Renal cortical epithelial cell (primary cell): ENCODE measurements at places on chromosomes 2 and 18.

GRCh38 chr2:175872721-175873120 lies 129.3 kb downstream of the LNPK start:
- no peak for DNase-seq

DNA sequence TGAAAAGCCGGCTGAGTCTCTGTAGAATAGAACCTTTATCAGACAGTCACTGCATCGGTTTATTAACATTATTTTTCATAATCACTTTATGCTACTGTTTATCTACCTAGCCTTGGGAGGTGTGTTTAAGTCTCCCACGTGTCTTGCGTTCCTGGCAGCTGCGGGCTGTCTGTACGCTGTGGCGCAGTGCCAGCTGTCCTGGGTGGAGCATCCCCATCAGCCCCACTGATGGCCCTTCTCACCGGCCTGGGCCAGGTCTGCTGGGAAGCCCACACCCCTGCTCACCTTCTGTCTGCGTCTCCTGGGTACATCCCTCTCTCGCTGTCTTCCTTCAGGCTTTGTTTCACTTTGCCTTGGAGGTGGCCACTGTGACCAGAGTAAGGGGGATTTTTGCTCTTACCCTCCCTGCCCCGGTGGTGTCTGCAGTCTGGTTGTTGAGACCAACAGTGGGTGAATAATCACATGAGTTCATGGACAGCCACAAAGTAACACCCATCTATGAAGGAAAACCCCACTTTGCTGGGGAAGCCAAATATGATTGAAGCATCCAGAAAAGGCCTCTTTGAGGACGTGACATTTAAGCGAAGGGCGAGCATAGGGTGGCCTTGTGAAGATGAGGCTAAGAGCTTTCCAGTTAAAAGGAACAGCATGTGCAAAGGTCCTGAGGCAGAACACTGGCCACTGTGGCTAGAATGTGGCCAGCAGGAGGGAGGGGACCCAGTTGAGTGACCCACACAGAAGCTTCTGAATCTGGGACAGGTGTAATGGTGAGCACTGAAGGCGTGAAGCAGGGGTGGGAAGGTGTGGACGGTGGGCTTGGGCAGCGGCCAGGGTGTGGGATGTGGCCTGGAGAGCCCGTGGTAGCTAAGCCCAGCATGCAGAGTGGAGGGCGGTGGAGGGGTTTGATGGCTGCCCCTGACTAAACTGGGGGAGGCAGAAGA lies 41.7 kb downstream of the RAMP1 start:
- no peak for DNase-seq

DNA sequence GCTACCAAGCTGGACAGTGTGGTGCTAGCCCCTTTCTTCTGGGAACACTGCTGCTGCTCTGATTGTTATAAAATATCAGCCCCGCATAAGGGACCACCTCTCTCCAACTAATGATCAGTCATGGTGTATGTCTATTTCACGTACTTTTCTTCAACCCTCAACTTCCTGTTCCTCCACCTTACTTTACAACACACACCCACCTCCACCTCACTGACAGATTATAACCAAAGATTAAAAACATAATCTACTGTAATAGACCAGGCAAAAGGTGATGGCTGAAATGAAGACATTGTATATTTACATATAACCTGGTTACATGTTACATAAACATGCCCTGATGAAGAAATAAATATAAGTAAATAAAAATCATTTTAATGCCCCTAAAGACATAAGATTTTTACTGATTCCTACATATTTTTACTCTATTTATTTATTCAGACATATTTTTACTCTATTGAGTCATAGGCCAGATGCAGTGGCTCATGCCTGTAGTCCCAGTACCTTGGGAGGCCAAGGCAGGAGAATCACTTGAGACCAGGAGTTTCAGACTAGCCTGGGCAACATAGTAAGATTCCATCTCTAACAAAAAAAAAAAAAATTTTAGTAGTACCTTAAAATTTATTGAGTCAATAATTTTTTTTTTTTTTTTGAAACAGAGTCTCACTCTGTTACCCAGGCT lies 12.8 kb downstream of the STK39 start:
- DNase-seq = no peak

GRCh38 chr2:194252127-194252526 lies 1404.9 kb upstream of the SLC39A10 start:
- DNase-seq = no peak

GRCh38 chr2:152682663-152683062 lies 34.6 kb downstream of the PRPF40A start:
- DNase-seq = no peak

- peak; percentile 17 for DNase-seq
Observed at GRCh38 chr2:43707255-43708015, 31.2 kb upstream of the C1GALT1C1L start.

DNA sequence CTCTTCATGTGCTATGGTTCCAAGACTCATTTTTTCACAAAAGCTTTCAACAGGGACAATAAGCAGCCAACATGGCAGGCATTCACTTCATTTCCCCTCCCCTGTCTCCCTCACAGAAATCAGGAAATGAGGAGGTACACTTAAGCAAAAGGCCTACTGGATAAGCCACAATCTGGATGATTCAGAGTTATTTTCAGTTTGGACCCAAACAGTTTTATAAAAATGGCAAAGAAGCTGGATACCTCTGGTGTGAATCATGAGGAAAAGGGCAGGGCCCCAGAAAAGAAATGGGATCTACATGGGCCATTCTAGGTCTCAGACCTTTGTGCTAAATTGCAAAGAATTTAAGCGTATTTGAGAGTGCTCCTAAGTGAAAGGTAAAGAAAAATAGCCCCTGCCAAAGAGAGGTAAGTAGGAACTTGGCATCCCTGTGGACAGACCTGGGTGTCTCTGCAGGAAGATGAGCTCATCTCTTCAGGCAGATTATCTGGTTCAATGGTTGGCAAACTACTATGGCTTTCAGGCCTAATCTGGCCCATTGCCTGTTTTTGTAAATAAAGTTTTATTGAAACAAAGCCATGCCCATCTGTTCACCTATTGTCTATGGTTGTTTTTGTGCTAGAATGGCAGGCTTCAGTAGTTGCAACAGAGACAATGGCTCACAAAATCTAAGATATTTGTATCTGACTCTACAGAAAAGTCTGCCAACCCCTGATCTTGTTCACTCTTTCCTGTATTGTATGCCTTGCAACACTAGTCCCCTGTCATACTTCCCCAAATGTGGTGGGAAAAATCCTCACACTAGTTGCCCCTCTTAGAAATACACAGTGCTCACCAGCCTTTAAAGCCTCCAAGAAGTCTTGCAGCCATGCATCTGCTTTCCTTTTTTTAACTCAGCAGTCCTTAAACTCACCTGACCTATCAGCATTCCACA lies 315.0 kb downstream of the ALK start:
- peak; percentile 88 for DNase-seq

DNA sequence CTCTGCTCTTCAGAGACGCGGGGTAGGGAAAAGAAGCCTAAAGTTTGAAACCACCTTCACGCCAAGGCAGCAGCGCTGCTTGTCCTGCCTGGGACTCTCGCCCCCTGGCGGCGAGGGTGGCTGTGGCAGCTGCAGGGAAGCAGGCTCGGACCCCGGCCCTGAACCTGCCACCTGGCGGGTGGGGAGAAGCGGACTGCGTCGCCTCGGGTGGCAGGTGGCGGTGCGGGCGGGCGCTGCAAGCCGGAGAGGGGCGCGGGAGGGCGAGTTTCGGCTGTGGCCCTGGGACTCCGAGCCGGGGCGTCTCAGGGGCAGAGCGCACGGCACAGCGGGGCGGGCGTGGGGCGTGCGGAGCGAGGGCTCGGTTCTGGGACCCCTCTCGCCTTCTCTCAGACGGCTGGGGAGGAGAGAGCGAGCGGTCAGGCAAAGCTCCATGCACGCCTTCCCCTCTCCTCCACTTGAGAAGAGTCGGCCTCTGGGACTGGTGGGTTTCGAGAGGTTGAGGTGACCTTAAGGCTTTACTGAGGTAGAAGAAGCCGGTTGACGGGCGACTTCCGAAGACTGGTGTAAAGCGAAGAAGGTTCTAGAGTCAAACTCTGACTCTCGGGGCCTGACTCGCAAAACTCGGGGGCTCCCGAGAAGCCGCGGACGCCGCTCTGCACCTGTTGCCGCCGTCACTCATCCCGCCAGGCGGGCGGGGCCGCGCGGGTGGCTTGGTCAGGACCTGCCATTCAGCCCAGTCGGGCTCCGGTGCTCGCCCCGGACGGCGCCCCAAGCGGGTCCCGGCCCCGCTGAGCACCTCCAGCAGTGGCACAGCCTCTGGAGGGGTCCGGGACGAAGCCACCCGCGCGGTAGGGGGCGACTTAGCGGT lies 1.1 kb upstream of the BOLL start:
- no peak for DNase-seq

GRCh38 chr2:213279971-213280370 lies 4.3 kb upstream of the SPAG16 start:
- DNase-seq = no peak

DNA sequence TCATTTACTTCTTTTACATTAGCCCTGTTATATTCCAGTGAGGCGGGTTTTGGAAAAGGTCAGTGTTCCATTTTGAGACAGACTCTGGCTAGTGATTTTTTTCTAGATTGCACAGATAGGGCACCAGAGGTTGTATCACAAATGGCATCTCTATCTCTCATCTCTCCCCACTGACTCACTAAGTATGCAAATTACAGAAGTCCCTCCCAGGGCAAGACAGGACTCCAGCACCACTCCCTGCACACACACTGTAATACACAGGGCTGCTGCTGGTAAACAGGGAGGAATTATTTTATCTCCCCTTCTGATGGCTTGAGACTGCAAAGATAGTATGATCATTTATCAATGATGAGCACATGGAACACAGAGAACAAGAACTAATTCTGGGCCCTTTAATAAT lies 46.2 kb downstream of the AKAIN1 start:
- DNase-seq = no peak

GRCh38 chr2:84846041-84846663 lies 34.7 kb downstream of the TRABD2A start:
- DNase-seq = peak; percentile 26

DNA sequence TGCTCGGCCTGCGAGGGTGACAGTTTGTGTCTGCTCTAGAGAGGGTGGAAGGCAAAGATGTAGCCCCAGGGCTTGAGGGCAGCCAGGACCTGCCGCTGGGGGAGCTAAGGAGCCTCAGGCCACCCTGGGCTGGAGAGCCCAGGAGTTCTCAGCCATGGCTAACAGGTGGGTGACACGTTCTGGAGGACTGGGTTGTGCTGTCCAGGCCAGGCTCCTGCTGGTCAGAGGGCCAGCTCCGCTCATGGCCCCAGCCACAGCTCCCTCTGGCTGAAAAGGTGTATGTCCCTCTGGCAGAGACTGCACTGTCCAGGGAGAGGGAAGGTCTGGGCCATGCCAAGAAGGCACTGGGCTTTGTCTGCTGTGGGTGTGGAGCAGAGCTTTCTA lies 19.2 kb downstream of the TMEM185B start:
- DNase-seq = no peak

DNA sequence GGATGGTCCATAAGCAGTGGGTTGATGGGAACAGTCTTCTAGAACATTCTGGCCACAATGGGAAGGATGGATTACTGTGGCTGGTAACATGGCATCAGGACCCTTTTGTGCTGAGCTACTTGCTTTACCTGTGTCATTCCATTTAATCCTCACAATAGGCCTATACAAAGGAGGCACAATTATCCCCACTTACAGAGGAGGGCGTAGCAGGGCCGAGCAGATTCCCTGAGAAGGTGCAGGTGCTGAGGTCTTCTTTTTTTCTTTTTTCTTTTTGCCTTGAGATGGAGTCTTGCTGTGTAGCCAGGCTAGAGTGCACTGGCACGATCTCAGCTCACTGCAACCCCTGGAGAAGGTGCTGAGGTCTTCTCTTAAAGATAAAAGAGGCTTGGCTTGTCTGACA lies 6.7 kb upstream of the LRRC30 start:
- no peak for DNase-seq

- DNase-seq = no peak
Observed at GRCh38 chr2:242063436-242063835, 193.9 kb downstream of the RTP5 start.
